ENCODE measurements at places on chromosomes 13 and 19.

DNA sequence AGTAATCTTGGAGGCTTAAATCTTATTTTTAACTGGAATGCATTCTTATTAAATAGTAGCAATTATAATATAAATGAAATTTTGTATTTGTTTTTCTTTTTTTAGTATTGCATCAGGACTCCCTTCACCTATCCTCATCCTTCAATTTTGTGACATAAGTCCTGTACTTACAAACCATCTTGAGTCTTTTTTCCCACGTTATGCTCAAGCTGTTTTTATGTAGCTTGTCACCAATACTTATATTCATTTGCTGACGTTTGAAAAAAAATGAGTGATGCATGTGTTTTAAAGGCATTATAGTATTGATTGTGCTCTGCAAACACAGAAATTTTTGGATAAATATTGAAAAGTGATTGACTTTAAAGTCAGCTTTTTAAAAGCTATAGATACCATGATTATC is 888 bp downstream of the GPR18 start:
- no peak for DNase-seq

DNA sequence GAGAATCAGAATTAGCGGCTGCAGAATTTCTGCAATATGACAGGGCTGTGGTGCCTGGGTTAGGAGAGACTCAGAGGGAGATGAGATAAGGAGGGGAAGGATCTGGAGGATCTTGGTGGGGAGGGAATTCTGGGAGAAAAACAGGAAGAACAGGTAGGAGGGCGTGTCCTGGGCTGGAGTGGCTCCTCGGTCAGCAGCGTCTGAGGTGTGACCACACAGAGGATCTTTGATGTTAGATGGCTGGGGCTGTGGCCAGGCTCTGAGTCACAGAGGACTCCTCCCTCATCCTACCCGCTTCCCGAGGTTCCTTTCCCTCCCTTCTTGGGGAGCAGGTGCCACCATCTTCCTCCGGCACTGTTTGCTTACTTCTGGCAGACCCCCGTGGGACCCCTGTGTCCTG is 6.4 kb upstream of the KLK6 start:
- no peak for DNase-seq

DNA sequence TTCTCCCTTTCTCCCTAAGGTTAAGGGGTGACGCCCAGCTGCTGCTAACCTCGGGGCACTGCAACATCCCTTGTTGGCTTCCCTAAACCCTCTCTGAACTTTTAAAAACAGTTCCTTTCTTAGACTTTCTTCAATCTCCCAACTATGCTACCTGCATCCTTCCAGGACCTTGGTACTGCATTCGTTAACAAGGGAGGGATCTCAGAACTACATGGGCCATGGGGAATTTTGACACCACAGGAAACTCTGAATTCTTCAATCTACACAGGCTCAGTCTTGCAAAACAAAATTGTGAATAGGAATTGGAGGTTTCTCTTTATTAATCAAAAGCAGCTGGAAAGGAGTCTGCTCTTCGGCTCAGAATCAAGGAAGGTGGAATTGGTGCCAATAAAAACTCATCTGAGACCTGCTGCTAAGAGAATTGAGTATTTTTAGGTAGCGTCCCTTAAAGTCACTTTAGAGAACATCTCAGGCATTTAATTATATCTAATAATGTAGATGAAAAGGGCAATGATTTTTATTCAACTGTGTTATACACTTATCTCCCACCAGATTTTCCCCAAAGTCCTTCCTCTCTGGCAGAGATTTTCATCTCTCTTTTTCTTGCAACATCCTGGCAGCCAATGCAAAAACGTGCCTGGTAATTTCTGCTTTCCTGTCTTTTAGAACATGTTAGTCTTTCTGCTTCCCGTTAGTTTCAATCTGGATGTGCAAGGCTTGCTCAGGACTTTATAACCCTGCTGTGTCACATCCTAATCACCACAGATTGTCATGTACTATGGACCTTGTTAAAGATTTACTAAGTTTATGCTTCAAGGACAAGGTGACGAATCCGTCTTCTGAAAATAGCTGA is 69.1 kb upstream of the SLC15A1 start:
- DNase-seq = no peak

DNA sequence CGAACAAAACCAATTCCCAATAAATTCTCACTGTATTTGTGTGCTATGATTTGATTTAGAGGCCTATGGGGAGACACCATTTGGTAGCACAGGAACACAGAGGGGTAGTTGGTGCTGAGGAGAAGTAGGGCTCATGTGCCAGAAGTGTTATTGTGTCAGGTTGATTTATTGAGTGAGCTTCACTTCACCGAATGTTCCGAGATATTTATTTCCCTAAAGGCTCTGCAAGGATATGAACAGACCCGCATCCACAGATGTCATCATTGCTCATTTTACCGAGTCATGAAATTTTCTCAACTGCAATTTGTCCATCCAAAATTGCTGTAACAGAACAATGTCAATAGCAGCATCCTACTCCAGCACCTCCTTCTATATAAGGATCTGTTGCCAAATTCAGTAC is 69.5 kb downstream of the DACH1 start:
- peak; percentile 11 for DNase-seq

GRCh38 chr13:79724348-79725103 is 243.6 kb downstream of the NDFIP2 start:
- no peak for DNase-seq

DNA sequence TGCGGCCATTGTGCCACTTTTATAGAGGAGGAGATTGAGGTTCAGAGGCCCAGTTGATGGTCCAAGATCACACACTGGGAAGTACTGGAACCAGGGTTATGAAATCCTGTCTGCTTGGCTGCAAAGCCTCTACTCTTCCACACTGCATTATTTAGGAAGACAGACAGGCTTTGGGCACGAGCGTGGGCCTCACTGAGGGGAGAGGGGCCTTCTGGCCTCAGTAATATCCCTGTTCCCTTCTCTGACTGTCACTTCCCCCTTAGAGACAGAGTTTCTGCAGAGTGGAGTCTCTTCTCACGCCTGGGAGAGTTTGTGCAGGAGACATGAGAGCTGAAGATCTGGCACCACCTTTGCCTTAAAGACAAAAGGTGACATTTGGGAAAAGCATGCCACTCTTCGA is 49.0 kb upstream of the PNMA8B start:
- no peak for DNase-seq

DNA sequence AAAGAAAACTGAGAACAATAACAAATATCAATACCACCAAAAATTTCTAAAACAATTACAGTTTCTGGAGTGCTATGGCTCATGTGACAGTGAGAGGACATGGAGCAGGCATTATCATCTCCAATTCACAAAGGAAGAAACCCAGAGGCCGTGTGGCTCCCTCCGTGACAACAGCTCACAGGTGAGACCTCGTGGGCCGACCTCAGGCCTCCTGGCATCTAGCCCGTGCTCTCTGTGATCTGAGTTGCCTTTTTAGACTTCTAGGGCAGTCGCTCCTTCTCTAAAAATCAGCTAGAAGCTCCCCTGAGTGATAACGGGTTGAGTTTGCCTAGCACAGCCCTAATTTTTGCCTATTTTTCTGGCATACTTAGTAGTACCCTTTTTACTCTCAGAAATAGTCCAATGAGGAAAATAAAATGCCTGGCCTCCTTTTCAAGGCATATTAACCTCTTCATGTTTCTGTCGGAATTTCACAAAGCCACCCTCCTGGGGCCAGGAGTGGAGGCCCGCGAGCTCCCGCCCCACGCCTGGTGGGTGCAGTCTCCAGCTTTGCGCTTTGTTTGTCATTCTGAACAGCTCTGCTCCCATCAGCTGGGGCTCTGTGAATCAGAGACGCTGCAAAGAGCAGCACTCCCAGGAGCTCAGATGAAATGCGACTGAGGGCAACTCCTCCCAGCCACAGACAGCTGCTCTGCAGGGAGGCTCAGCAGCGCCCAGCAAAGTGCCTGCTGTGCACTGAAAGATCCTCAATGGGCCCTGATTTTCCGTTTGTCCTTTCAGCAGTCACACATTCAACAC is 292.5 kb downstream of the UQCRFS1 start:
- no peak for DNase-seq

GRCh38 chr19:10776900-10777650 is 58.9 kb downstream of the TMED1 start:
- no peak for DNase-seq

DNA sequence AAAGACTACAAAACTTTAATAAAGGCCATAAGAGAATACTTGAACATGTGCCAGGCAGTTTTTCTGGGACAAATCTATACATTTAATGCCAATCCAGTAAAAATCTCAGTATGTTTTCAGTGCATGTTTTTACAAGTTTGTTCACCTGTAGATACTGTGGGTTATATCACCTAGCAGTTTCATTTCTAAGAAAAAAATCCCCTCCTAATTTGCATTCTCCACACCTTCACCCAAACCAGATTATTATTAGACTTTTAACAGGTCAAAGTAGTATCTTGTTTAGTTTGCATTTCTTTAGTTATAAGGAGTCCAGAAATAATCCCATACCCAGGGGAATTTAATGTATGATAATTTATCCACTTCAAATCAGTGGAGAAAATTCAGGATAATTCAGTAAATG is 17.0 kb upstream of the LPAR6 start:
- no peak for DNase-seq

DNA sequence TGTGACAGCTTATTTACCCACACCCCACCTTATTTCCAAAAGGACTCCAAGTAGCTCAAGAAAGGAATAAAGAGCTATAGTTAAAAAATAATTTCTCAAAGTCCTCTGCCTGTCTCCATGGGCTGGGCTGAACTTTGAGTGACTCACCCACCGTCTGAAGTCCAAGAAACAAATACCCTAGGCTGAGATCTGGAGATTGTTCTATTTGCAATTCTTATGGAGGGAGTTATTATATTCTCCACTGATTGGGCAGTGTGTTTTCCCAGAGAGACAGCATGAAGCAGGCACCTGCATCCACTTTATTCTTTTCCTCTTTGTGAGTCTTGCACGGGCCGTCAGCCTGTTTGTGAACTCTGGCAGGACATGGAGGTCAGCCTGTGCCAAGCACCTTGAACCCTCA is 63.2 kb downstream of the SHISA2 start:
- no peak for DNase-seq

DNA sequence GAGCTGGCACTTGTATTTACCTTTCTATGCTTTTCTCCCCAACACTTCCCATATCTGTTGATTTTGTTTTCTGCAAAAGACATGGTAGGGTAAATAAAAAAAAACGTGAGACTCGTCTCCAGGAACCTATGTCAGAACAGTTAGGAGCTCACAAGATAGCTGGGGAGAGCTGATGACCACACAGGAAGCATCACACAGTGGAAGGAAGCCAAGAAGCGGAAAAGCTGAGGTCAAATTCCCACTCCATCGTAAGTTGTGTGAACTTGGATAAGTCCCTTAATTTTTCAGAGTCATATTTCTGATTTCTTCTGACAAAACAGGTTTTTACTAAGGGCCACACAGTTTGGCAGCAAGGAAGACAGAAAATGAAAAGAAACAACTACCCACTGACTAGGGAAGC is 199.6 kb downstream of the KLF5 start:
- no peak for DNase-seq

- no peak for DNase-seq
Observed at GRCh38 chr13:99757756-99758459, 213.7 kb downstream of the ZIC5 start.

DNA sequence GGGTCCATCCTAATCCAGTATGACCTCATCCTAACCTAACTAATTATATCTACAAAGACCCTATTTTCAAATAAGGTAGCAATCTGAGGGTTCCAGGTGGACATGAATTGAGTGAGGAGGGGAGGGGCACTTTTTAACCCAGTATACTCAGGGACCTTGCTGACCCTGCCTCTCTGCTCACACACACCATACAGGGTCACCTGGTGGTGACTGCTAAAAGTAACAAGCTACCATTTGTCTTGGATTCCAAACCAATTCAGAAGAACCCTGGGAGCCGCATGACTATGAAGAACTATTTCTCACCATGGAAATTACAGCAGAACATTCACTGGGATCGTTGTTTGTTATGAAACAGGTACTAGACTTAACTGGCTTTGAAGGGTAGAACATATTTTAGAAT is 151.9 kb downstream of the LACC1 start:
- no peak for DNase-seq

- no peak for DNase-seq
Observed at GRCh38 chr13:36764957-36765356, 54.1 kb upstream of the RFXAP start.

- DNase-seq = no peak
Observed at GRCh38 chr13:30392681-30393045, 29.6 kb upstream of the UBE2L5 start.

DNA sequence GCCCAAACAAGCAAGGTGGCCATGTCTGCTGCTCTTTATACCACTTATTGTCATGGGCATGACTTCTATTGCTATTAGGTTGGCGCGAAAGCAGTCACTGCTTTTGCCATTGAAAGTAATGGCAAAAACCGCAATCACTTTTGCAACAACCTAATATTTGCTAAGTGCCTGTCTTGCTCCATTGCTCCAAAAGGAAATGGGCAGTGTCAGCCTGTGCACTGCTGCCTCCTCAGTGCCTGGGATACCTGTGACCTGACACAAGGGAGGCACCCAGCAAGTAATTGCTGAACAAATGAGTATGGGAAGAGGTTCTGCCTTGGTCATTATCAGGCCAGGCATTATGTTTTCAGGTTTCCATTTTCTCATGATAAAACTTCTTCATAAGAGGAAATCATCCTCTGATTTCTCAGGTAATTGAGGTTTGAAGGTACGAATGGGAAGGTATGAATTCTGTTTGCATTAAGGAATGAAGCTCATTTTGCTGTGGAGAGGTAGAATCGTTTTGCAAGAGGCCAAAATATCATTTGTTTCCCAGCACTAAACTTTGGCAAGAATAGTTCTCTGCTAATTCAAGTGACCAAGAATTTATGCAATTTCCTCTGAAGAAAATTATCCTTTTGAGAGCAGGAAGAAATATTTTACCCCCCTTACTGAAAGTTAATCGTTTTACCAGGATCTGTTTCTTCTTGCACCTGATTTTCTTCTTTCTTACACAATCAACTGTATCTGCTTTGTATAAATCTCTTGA is 128.4 kb upstream of the SPRY2 start:
- no peak for DNase-seq

- no peak for DNase-seq
Observed at GRCh38 chr19:3665681-3666544, 34.4 kb downstream of the PIP5K1C start.

DNA sequence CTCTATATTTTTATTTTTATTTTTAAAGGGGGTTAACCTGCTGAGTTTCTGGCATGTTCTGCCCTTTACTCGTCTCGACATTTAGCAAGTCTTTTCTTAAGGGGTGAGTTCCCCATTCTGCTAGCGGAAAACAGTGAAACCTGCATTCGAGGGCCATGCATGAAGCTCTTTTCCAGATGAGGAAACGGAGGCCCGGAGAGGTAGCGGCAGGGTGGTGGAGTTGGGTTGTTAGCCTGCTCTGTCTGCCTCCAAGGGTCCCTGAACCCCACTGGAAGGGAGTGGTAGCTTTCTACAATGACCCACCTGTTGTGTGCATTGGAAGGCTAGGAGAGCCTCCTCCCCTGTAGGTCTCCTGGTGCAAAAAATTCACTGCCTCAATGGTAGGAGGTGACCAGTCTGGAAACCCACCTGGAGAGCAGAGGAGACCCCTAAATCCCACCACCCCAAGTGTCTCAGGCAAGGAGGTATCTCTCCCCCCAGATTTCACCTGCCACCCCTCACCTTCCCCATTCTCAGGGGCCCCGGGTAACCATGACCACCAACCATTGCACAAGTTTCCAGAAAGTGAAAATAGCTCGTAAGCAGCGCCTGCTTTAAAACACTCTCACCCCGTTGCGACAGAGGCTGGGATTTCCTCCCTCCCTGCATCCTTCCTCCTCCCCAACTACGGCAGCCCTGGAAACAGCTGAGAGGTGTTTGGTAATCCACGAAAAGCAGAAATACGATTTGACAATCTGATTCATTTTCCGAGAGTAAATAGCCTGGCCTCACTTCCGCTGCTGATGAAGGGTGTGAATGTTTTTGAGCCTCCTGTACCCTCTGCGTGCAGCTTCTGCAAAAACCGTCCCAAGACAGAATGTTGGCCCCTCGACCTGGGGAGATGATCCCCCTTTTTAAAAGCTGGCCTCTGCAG is 3.5 kb downstream of the KLF2 start:
- DNase-seq = no peak
